Naive thymus-derived CD4-positive, alpha-beta T cell (primary cell): ENCODE measurements at places on chromosomes 13 and 19.

DNA sequence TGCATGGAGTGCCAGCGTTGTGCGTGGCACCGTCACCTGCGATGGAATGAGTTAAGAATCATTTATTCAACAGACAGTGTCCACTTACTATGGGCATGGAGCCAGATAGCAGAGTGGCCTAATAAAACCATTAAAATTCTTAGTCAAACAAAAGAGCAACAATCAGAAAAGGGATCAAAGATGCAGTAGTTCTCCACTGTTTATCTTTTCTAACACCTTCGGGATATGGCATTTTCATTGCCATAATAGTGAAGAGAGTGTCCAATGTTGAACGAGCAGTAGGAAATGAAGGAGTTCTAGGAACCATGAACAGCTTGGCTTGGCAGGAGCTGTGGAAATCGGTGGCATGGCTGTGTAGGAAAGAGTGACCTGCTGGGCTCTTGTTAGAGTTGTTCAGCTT lies 2.0 kb downstream of the TNFSF11 start:
- DNase-seq, result no peak

GRCh38 chr19:58212336-58213074 lies 16.2 kb upstream of the ZNF544 start:
- DNase-seq, result no peak

- no peak for DNase-seq
Observed at GRCh38 chr13:62210951-62211350, 795.3 kb upstream of the PCDH20 start.

- DNase-seq, result no peak
Observed at GRCh38 chr13:90999401-90999800, 348.1 kb upstream of the MIR17HG start.

GRCh38 chr13:33089311-33089710 lies 73.1 kb downstream of the KL start:
- no peak for DNase-seq

- no peak for DNase-seq
Observed at GRCh38 chr13:102707467-102707866, 12.6 kb upstream of the METTL21C start.

DNA sequence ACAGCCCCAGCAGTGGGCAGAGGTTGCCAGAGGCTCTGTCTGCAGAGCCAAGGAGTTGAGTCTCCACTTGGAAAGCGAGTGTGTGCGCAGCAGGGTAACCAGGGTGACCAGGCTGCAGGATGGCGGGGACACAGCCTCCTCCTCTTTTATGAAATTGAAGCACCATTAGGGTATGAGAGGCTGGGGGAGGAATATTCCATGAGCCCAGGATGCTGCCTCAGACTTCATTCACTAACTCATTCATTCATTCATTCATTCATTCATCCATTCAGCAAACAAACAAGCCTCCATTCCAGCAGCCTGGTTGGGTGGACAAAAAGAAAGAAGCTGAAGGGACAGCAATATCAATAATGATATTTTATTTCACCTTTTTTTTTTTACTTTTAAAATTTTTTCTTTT lies 6.6 kb upstream of the LMTK3 start:
- DNase-seq, result no peak

GRCh38 chr19:38233740-38234251 lies 9.8 kb upstream of the DPF1 start:
- DNase-seq, result peak; percentile 42

- DNase-seq, result no peak
Observed at GRCh38 chr13:108987944-108988343, 358.5 kb downstream of the MYO16 start.

DNA sequence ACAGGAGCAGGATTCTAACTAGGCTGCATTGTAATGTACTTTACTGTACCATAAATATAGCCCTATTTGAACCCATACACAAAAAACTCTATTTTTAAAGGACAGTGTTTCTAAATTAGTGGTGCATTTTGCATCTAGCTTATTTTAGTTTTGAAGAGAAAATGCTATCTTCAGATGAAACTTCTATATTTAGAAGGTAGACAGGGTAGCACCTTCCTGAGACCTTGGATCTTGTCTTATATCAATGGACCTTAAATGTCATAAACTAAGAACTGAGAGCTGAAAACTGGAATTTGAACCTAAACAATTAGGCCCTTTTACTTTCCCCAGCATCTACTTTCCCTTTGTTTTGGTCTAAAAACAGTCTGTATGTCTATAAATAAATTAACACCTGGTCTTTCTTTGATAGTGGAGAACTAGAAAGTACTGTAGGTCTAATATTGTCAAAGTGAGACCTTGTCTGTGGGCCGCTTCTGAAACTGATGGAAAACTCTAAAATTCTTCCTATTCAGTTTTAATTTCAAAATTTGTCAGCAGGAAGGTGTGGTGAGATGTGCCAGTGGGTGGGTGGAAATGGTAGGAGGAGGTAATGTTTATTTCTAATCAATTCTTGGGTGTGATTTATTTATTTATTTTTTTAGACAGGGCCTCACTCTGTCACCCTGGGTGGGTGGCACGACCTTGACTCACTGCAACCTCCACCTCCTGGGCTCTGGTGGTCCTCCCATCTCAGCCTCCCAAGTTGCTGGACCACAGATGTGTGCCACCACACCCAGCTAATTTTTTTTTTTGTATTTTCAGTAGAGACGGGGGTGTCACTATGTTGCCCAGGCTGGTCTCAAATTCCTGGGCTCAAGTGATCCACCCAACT lies 10.1 kb downstream of the COG3 start:
- no peak for DNase-seq

DNA sequence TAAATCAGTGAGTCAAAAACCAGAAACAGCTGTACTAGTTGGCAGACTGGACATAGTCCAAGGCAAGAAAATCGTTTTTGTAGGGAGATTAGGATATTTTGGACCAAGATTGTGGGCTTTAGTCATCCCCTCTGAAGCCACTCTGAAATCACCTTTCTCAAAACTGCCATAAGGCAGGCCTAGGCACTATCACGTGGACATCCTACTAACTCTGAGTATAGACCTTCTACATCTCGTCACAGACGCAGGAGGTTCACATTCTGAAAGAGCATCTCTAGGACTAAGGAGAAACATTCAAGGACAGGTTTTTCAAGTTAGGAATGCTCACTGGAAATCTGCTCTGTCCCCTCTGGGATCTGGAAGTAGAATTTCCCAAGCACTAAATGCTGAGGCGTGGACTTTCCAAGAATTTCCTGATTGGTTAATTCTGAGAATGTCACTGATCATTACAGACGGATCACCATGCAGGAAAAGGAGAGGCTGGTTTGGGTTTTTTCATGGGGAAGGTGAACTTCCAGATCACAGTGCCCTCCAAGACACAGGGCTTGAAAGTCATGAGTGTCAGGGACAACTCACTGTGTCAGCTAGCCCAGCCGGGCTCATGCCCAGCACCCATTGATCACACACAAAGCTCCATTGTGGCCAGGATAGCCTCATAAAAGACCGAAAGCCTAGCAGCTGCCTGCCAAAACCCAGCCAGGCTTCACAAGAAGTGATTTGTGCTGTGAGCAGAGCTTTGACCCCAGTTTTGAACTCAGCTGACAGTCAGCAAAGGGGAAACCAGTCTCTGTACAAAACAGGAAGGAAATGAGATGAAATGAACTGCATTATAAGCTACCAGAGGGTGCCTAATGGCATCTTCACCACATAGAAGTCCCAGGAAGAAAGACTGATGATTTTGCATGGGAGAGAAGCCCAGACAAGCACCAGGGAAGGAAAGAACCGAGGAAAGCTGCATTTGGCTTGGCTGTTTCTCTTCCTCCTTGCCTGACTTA lies 2.7 kb upstream of the RUBCNL start:
- no peak for DNase-seq

GRCh38 chr13:28204043-28204442 lies 65.7 kb downstream of the PAN3 start:
- no peak for DNase-seq

DNA sequence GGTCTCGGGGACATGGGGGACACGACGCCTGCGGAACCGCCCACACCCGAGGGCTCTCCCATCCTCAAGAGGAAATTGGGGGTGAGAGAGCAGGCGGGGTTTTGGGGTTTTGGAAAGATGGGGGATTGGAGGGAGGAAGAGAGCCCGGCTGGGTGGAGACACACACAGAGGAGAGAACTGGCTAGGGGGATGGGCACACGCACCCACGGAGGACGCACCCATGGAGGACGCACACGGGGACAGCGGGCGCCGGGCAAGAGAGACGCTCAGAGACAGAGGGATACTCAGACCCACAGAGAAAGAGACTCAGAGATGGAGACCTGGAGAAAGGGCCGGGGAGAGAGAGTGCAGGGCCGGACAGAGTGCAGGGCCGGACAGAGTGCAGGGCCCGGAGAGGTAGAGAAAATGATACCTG lies 52.1 kb downstream of the MAP4K1 start:
- no peak for DNase-seq

GRCh38 chr13:45492538-45492937 lies 27.8 kb downstream of the COG3 start:
- DNase-seq, result no peak

DNA sequence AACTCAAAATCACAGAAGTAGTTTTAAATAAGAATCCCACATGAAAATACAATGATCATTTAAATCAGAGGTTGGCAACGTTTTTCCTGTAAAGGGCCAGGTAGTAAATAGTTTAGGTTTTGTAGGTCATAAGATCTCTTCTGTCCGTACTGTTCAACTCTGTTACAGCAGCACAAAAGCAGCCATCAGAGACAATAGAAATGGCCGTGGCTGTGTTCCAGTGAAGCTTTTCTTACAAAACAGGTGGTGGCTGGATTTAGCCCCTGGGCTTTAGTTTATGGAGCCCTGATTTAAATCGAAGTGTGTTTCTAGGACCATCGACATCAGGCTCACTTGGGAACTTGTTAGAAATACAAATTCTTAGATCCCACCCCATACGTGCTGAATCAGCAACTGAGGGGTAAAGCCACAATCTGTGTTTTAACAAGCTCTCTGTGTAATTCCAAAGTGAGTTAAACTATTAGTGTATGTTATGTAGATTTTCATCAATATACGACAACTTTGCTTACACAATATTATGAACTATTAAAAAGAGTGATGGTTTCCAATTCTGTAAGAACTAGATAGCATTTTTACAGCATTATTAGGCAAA lies 54.8 kb upstream of the MIR17HG start:
- no peak for DNase-seq

DNA sequence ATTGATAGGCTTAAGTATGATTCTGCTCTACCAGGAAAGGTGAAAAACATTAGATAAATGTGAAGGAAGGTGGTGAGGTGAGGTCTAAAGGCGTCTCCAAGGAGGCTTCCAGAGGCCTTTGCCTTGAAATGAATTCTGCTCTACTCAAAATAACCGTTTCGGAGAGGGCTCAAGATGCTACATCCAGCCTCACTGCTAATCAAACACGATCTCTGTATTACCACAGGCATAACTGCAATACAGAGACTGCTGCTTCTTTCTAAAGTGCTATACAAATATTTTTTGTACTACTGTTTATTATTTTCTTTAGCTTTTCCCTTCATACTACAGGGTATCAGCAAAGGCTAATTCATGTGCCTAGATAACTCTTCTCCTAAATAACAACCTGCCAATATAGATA lies 16.8 kb downstream of the MBNL2 start:
- no peak for DNase-seq

DNA sequence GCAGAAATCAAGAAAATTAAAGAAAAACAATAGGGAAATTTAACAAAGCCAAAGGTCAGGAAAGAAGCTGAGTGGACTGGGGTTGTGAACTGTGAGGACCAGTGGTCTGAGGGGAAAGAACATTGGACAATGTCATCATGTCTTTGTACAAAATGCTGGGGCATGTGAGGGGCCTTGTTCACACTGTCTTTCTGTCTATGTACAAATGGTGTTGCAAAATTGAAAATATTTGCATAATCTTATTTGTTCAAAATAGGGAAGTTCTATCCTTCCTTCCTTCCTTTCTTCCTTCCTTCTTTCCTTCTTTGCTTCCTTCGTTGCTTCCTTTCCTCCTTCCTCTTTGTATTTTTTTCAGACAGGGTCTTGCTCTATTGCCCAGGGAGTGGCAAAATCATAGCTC lies 79.2 kb upstream of the SCEL start:
- no peak for DNase-seq

DNA sequence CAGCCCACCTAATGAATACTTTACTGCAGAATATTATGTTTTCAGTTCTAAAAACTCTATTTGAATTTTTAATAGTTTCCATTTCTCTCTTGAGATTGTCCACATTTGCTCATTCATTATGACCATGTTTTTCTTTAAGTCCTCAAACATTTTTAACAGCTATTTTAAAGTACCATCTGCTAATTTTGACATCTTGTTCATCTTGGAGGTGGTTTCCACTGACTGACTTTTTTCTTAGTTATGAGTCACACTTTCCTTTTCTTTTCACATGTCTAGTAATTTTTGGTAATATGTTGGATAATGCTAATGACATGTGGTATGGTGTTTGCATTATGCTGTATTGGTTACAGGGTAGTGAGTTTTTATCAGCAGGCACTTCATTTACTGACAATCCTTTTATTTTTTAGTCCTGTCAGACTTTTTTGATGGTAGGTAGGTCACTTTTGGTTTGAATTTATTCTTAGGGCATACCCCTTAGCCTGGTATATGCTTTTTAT lies 15.4 kb upstream of the ESD start:
- no peak for DNase-seq

- no peak for DNase-seq
Observed at GRCh38 chr13:47656651-47657050, 344.4 kb downstream of the SUCLA2 start.

DNA sequence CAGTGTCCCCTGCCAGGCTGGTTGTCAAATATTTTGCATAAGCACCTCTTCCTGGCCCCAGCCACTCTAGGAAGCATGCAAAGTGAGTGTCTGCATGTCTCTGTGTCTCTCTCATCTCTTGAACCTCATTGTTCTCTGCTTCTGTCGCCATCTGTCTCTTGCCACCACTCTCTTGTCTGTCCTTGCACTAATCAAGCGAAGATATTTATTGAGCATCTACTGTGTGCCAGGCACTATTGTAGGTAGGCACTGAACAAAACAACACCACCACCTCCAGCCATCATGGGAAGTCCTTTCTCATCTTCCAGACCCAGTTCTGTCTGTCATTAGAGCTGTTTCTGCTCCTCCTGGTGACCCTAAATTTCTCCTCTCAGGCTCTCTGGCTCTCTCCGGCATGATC lies 52.0 kb upstream of the SHKBP1 start:
- no peak for DNase-seq
